ENCODE measurements at places on chromosomes 2 and 18.

DNA sequence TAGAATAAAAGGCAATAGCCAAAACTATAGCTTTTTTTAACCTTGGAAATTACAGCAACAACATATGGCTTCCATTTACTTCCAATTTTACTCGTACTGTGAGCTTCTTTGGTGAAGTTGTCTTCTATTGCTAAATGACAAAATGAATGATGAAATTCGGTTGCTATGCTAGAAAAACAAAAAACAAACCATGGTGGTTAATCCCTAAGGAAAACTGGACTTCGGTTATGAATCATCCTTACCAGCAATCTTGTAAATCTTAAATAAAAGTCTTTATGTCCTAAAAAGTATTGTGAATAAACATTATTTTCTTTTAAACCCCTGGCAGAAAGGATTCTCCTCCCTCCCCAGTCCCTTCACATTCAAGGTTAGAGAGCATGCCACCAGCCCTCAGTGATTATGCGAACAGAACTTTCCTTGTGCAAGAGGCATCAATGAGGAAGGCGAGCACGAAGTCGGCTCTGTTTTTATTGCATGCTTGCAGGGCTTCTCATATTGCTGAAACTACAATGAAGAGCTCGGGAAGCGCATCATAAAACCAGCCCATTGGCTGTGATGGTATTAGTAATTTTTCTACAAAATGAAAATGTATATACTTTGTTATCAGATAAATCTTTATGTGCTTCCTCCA lies 62.9 kb downstream of the ZNF521 start:
- DNase-seq, result no peak

- DNase-seq, result no peak
Observed at GRCh38 chr2:190881084-190881597, 520 bp downstream of the GLS start.

DNA sequence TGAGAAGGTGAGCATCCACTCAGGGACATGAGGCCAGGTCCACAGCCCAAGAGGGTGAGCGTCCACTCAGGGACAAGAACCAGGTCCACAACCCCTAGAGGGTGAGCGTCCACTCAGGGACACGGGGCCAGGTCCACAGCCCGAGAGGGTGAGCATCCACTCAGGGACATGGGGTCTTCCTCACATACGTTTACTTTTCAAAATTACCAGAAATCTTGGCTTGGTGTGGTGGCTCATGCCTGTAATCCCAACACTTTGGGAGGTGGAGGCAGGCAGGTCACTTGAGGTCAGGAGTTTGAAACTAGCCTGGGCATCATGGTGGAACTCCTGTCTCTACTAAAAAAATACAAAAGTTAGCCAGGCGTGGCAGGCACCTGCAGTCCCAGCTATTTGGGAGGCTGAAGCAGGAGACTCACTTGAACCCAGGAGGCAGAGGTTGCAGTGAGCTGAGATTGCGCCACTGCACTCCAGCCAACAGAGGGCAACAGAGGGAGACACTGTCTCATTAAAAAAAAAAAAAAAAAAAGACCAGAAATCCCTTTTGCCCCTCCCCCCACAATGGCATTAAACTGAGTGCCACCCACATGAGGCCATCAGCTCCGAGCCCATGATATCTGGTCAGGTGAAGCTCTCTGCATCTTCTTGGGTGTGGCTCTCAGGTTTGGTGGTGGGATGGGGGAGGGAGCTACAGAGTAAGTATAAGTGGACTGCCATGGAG lies 9.0 kb upstream of the MBP start:
- DNase-seq, result no peak

- no peak for DNase-seq
Observed at GRCh38 chr2:22481486-22482259, 903.3 kb upstream of the KLHL29 start.

DNA sequence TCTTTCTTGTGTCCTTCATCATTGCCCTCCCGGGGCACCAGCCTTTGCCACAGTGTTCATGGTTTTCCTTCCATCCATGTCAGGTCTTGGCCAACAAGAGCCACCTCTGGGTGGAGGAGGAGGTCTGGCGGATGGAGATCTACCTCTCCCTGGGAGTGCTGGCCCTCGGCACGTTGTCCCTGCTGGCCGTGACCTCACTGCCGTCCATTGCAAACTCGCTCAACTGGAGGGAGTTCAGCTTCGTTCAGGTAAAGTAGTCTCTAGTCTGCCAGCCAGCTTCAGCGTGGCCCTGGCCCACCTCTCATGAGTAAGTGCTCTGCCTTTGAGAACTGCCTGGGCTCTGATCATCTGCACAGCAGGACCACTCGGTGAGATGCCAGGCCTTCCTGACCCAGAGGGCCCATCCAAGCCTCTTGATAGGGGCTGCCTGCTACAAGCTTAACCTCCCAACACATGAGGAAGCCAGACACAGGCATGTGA lies 31.0 kb downstream of the STEAP3 start:
- no peak for DNase-seq

DNA sequence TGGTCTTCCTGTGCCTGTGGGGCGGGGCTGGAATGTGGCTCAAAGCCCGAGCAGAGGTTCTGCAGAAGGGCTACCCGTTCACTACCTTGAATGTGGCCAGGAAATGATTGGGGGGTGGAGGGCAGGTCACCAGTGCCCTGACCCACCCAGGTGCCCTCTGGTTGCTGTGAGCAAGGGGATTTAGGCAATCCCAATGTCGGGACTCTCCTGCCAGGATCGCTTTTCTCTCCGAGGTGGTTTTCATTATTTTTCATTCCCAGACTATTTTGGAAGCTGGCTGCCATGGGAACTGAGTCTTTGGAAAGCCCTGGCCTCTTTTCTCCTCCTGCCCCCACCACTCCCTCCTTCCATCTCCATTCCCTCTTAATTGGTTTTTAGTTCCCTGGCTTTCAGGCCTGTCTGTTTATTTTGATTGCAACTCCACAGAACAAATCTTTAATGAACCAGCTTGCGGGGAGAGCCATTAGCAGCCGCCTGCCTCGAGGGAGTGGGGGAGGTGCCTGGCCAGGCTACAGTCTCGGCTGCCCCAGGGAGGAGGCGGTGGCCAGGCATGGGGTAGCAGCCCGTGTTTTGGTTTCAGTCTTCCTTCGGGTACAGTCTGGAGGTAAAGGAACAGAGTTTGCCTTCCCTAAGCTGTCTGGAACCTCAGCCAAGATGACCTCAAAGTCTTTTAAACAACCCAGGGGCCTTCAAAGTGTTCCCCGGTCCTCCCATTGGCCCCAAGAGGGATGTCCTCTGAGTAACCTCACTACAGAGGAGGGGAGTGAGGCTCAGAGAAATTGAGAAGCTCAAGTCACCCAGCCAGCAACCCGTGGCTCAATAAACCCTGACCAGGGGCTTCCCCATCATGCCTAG lies 114.4 kb upstream of the HAAO start:
- no peak for DNase-seq

DNA sequence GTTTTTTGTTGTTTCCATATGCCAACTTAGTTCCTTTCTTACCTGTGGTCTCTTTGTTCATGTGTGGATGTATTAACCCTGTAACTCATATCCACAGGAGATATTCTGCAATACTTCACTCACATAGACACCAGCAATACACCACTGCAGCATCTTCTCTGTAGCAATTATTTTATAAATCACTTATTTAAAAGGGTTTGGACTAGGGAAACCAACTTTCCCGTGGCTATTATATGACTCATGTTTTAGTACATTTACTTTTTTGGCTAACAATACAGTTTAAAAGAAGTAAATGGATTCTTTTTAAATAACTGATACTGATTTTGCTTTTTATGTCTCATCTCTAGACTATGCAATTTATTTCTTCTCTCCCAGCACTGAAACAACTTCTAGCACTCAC lies 488.9 kb downstream of the MBD2 start:
- DNase-seq, result no peak

- DNase-seq, result peak; percentile 33
Observed at GRCh38 chr18:46916551-46917107, 678 bp downstream of the PIAS2 start.

- DNase-seq, result no peak
Observed at GRCh38 chr2:20666005-20666303, 990 bp upstream of the GDF7 start.

DNA sequence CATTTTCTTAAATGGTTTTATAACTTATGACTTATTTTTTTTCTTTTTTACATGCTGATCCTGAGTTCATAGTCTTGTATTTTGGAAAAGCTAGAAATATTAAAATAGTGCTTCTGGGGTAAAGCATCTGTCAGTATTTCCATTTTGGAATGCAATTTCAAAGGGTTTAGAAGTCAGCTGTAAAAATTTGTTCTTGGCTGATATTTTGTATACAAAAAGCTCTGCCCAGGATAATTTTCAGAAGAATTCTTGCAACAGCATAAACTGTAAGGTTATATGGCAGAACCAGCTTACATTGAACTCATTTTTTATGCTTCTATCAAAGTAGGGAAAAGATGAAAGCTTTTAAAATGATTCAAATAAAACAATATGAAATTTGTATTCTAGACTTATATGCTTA lies 97.4 kb downstream of the DIS3L2 start:
- DNase-seq, result no peak

GRCh38 chr2:54944724-54945326 lies 105.4 kb downstream of the RTN4 start:
- DNase-seq, result no peak

GRCh38 chr2:231388725-231389346 lies 6.7 kb upstream of the B3GNT7 start:
- no peak for DNase-seq

DNA sequence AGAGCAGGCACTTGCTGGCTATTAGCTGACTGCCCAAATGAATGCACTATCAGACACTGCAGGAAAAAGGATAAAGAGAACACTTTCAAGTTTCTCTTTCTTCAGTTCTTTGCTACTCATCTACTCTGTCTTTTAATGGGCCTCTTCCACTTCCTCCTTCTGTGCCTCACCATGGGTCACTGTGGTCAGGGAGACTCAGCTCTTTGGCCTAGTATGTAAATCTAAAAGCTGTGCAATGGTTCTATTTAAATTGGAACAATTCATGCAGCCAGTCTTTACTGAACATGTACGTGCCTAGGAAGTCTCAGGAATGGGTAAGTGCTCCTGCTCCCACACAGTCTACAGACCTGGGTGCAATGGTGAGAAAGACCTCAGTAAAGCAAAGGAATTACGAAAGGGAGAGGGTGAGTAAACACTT lies 79.1 kb upstream of the DNMT3A start:
- DNase-seq, result peak; percentile 43

DNA sequence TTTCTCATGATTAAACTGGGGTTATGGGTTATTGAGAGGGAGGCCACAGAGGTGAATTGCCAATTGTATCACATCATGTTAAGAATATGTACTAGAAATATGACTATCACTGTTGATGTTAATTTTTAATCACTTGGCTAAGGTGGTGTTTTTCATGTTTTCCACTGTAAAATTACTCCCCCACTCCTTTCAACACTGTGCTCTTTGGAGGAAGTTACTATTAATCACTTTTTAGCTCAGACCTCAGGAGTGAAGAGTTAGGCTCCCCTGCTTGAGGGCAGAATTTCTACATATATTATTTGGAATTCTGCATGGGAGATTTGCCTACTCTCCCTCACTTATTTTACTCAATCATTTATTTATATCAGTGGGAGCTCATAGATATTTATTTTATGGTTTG lies 76.0 kb upstream of the OSR1 start:
- no peak for DNase-seq

DNA sequence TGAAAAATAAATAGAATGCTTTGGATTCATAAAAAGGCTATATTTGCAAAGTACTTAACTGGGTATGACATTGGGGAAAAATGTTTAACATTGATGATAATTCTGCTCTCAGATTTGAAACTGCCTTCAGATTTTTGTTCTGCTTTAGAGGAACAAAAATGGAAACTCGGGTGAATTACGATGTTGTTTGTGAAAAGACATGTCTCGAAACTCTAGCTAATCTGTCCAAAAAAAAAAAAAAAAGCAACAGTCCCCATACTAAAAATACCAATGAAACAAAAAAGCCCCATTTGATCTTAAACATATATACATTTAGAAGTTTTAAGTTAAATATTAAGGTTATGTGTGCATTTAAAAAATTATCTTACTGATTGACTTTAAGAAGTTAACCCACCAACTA lies 3.0 kb downstream of the ZDBF2 start:
- DNase-seq, result no peak

DNA sequence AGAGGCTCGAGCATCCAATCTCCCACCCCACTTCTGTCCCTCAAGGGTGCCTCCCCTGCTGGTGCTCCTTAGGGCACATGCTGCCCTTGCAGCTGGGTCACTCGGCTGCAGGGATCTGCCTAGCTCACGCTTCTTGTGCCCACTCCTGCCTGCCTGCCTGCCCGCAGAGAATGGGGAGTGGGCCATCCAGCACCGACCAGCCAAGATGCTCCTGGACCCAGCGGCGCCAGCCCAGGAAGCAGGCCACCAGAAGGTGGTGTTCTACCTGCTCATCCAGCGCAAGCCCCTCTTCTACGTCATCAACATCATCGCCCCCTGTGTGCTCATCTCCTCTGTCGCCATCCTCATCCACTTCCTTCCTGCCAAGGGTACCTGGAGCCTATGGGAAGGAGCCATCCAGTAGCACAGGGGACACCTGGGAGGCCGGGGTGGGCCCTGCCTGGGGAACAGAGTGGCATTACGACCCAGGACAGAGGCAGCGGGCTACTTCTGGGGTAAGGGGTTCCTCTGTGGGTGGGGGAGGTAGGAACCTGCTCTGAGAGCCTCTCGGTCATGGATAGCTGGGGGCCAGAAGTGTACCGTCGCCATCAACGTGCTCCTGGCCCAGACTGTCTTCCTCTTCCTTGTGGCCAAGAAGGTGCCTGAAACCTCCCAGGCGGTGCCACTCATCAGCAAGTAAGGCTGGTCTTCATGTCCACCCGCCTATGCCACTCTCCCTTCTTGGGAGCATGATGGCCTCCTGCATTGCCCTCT lies 3.4 kb downstream of the CHRNG start:
- no peak for DNase-seq

GRCh38 chr2:922185-922584 lies 28.5 kb upstream of the SNTG2 start:
- DNase-seq, result no peak

- no peak for DNase-seq
Observed at GRCh38 chr18:36323421-36323820, 25.9 kb downstream of the FHOD3 start.

DNA sequence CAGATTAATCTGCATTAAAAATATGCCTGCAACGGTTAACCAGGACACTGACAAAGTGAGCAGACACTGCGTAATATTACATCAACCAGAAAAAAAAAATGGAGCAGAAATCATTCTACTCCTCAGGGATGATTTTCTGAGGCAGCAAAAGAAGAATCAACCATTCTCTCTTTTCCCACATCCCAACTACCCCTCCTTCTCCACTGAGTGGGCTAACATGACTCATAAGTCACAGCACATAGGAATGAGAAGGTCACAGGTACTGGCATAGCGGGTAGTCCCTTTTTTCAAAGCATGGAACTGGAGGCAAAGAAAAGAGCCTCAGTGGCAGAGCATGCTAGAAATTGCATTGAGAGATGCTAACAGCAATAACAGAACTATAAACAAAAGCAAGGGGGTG lies 54.3 kb upstream of the TSPYL6 start:
- no peak for DNase-seq

DNA sequence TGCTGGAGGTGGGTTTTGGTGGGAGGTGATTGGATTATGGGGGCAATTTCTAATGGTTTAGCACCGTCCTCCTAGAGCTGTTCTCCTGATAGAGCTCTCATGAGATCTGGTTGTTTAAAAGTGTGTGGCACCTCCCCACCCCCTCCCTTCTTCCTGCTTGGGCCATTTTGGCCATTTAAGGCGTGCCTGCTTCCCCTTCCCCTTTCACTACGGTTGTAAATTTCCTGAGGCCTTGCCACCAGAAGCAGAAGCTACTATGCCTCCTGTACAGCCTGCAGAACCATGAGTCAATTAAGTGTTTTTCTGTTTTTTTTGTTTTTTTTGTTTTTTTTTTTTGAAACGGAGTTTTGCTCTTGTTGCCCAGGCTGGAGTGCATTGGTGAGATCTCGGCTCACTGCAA lies 335.7 kb upstream of the HS6ST1 start:
- DNase-seq, result peak; percentile 80

GRCh38 chr2:71449343-71449742 lies 4.0 kb upstream of the DYSF start:
- no peak for DNase-seq
